ENCODE measurements at places on chromosomes 4 and X.

DNA sequence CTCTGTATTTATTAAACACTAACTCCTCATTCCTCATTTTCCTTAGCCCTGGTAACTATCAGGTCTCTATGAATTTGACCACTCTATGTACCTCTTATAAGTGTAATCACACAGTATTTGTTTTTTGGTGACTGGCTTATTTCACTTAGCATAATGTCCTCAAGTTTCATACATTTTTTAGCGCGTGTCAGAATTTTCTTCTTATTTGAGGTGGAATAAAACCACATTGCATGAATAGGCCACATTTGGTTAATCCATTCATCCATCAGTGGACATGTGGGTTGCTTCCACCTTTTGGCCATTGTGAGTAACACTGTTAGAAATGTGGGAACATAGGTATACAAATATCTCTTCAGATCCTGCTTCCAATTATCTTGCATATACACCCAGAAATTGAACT is 341.2 kb upstream of the BOD1L1 start:
- no peak for DNase-seq

GRCh38 chrX:48737940-48738339 is 23.6 kb upstream of the GLOD5 start:
- no peak for DNase-seq

DNA sequence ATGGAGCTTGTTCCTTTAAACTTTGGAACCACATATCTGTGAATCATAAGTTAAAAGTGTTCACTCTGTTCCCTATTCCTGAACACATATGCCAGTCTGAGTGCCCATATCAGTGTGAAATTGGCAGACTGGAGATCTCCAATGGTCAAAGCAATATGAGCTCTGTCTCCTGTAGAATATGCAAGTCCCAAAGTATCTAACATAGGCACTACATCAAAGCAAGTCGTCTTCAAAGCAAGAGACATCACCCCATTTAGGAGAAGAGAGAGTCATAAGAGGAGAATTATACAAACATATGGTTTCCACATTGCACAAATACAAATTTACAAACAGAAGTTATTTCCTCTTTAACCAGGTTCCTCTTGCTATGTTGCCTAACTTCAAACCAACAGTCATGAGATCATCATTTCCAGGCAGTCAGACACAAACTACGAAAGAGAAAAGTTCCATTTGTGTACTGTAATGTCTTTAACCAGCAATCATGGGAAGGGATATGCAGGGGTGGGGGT is 9.9 kb upstream of the GK start:
- no peak for DNase-seq

DNA sequence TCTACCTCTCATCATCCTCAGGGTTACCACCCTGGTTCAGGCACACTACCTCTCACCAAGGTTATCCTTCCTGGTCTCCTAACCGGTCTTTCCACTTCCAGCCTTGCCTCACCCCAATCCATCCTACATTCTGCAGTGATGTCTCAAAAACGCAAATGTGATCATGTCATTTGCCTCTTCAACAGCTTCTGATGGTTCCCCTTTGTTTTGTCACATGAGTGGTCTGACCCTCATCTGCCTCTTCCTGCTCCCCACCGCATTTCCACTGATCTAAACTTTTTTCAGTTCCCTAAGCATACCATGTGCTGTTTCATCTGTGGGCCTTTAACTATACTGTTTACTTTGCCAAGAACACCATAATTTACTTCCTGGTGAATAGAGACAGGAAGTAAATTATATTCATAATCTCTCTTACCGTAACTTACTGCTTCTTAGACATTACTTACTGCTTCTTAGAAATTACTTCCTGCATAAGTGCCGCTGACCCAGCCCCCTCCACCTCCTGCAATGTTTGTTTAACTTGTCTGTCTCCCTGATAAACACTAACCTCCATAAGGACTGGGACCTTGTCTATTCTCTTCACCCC is 27.1 kb upstream of the NSUN7 start:
- no peak for DNase-seq

- DNase-seq: no peak
Measured at GRCh38 chr4:118968813-118969212, 80.2 kb downstream of the SYNPO2 start.
